ENCODE measurements at places on chromosomes 3 and 15.
A peak's percentile ranks its signal among the peaks of the same experiment; 100 is the strongest.

GRCh38 chr3:5651351-5651750, 463.8 kb downstream of the EDEM1 start:
- no peak for DNase-seq

- no peak for DNase-seq
These were observed 75.4 kb downstream of the CPN2 start for GRCh38 chr3:194275721-194276120.

DNA sequence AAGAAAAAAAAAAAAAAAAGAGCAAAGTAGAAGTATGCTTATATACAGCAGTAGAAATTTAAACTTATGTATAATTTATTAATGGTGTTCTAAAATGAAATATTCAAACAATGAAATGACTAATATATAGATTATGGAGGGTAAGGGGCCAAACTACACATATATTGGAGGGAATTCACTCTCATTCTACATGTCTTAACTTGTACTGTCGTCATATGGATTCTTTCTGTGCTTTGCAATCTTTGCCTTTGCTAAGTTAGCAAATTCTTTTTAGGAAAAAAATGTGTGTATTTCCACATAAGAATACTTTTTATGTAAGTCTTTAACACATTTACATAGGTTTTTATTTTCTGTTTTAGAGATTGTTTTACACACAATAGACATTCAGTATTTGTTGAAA, 118.9 kb upstream of the MBNL1 start:
- DNase-seq, result no peak

DNA sequence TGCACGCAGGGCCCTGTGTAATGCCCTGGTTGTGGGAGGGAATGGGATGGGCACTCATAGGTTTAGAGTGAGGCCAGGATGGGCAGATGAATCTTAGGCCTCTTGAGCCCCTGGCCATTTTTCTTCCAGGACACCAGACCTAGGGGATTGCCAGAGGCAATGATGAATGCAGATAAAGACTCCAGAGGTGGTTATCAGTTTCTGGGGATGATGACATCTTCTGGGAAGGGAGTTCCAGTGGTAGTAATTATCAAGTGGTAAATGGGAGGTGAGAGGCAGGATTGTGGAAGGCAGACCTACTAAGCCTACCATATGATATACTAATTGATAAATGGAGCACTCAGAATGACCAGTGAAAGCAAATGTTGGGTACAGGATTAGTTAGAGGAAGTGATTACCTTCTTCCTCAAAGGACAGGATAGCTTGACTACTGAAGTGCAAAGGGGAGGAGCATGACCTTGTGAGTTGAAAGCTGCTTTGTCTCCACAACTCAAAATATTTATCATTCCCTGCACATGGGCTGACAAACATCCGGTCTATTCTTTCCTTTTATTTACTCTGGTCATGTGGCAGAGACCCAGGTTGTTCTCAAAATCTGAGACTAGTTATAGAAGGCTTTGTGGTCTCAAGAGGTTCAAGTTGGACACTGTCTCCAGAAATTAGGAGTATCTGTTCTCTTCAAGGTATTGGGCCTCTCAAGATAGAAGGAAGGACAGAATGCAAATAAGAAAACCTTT, 10.2 kb upstream of the MAPK6 start:
- no peak for DNase-seq

DNA sequence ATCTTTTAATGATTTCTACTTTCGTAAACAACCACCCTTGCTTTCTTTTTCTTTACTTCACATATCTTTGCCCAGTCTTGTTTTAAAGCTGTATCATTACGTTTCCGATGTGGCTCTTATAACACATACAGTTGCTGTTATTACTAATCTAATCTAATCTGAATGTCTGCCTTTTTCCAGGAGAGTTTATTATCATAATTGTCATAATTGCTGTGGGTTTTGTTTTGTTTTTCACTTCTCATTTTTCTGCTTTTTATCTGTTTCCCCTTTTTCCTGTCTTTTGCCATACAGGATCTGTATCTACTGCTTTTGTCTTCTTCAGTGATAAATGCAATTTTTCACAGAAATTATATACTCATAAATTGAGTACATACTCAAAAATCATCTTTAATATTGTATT, 24.9 kb downstream of the HACL1 start:
- DNase-seq, result no peak

GRCh38 chr3:45043728-45044299, 17.7 kb downstream of the CLEC3B start:
- no peak for DNase-seq

GRCh38 chr15:97401195-97401594, 559.3 kb upstream of the ARRDC4 start:
- DNase-seq, result no peak

GRCh38 chr15:69862540-69862939, 235.2 kb downstream of the TLE3 start:
- no peak for DNase-seq

GRCh38 chr15:94164971-94165370, 66.4 kb upstream of the MCTP2 start:
- no peak for DNase-seq

GRCh38 chr3:42216302-42216701, 49.7 kb downstream of the CCK start:
- DNase-seq, result no peak

- DNase-seq, result no peak
These were observed 15.4 kb upstream of the CFAP20DC start for GRCh38 chr3:59065240-59065639.

- DNase-seq, result no peak
These were observed 5.4 kb downstream of the TKT start for GRCh38 chr3:53250453-53250852.

GRCh38 chr3:12579456-12579855, 22.6 kb downstream of the MKRN2 start:
- DNase-seq, result no peak

DNA sequence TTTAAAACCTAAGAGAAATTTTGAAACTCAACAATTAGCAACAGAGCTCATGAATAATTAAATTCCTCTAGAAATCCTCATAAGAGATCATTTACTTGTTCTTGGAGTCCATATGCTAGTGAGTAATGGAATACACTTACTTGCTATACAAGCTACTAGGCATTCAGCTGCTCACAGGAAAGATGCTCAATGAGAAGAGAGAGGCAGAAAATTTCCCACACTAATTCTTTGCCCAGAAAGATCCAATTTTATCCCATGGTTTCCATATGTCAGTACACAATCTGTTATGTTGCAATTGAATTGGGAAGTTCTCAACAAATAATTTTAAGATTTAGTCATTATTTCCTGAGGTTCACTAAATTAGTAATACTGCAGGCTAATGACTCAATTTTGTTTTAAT, 310.4 kb downstream of the RYR3 start:
- DNase-seq, result no peak

DNA sequence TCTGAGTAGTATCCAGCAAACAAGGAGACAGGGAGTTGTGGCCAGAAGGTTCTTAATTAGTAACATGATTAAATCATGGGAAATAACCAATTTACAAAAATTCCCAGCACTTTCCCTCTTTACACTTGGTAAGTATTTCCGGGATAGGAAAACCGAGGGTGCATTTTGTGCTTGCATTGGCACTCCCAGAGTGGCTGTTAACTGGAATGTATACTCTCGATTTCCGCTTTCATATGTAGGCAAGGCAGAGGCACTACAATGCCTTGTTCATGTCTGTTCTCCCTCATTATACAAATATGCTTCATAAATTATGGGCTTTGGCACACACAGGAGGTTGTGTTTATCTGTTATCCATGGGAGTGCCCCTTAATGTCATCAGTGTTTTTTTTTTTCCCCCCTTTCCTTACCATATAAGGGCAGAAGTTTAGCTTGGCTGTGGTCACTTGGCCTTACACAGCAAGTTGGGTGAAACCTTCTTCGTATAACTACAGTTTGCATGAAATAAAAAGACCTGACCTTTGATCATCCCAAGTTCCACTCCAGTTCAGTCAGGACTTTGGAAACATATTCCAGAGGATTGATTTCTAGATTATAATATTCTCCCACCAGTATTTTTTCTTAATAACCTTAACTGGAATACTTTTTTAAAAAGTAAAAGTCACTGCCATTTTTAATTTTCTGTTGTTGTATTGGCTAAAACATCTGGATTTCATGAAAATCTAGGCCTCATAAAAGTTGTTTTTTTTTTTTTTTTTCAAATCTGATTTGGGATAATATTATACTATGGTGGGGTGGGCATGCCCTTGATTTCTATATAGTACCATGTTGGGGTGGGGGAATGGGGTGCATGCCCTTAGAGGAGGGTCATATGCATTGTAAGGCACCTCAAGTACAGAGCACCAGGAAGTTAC, 8.9 kb downstream of the TPM1 start:
- DNase-seq, result no peak

DNA sequence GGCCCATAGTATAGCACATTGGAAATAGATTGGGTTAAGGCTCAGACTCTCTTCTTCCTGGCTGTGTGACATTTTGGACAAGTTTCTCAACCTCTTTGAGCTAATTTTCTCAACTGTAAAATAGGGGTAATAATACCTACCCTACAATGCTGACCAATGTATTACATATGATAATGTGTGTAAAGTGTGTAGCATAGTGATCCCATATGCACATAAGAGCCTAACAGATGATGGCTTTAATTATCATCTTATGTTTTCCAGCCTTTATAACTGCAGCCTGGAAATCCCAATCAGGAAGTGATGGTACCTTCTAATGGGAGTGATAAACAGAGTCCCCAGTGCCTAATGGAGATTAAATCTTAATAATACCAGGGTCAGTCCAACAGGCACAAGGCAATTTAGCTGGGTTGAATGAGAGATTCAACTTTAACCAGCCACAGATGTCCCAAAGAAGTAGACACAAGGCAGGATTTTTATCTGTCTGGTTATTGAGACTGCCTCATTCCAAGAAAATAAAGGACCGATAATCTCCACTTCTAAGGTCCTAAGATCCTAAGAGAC, 12.0 kb downstream of the ADAMTS9 start:
- no peak for DNase-seq

GRCh38 chr3:45128950-45129349, 17.2 kb downstream of the CDCP1 start:
- no peak for DNase-seq

GRCh38 chr15:42581272-42581730, 5.9 kb downstream of the STARD9 start:
- peak; percentile 63 for DNase-seq

GRCh38 chr3:10189557-10190354, 25.0 kb downstream of the IRAK2 start:
- no peak for DNase-seq
